ENCODE measurements at places on chromosomes 12 and 14.

DNA sequence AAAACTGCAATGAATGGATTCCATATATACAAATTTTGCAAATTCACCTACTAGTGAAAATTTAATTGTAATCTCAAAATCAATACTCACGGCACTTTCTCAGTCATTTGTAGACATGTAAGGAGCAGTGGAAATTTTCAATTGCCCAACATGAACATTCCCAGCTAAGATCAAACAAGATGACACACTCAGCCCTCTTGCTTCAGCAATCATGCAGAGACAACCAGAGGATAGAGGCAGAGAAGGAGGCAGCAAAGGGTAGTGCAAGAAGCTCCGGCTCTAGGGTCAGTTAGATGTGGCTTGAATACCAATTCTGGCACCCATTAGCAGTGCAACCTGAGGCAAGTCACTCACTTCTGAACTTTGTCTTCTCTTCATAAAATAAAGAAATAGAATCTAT, 91.5 kb upstream of the SLC35F4 start:
- no peak for DNase-seq

DNA sequence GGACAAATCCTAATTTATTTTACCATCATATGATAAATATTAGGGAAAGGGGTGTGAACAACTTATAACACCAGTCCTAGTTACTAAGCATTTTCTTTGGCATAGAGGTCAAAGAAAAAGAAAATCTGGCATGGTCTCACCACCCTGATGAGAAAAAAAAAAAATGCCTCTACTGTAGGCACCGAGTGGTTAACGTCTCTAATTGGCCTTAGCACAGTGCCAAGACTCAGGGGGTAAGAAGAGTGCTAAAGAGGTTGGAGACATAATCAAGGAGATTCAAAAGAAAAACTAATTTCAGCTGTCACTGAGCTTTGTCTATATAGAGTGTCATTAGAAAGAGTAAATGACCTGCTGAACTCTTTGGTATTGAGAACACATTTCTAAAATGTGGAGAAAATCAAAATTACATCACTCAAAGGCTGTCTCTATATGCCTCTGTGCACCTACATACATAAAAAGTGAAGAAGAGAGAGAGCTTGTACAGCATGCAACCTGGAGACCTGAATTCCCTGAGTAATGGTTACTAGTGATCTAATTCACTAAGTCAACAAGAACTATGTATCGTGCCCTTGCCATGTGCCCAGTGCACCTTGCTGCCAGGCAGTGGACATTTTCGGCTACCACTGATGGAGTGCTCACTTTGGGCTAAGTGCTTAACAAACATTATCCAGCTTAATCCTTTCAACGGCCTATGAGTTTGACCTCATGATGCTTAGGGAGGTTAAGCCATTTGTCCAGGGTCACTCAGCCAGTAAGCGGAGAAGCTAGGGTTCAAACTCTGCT, 113.8 kb upstream of the G2E3 start:
- no peak for DNase-seq

DNA sequence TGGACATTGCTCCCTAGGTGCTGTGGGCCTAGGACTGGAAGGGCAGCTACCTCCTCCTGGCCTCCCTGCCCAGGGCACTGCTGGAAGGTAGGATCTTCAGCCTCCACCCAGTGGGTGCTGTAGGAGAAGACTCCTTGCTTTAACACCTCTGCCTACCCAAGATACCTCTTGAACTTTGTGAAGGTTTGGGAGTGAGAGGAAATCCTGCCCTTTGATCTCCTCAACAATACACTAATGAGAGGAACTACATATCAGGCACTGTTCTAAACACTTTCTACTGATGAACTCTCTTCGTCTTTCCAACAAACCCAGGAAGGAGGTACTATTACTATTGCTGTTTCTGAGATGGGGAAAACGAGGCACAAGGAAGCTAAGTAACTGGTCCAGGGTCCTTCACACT, 66.9 kb downstream of the PLEKHG3 start:
- no peak for DNase-seq

- DNase-seq = no peak
Measured at GRCh38 chr14:95396221-95396620, 76.5 kb upstream of the CLMN start.

Data from ELF-1 (cell line).